Mesothelial cell of epicardium (in vitro differentiated cells): ENCODE measurements at places on chromosomes 16 and 17.

DNA sequence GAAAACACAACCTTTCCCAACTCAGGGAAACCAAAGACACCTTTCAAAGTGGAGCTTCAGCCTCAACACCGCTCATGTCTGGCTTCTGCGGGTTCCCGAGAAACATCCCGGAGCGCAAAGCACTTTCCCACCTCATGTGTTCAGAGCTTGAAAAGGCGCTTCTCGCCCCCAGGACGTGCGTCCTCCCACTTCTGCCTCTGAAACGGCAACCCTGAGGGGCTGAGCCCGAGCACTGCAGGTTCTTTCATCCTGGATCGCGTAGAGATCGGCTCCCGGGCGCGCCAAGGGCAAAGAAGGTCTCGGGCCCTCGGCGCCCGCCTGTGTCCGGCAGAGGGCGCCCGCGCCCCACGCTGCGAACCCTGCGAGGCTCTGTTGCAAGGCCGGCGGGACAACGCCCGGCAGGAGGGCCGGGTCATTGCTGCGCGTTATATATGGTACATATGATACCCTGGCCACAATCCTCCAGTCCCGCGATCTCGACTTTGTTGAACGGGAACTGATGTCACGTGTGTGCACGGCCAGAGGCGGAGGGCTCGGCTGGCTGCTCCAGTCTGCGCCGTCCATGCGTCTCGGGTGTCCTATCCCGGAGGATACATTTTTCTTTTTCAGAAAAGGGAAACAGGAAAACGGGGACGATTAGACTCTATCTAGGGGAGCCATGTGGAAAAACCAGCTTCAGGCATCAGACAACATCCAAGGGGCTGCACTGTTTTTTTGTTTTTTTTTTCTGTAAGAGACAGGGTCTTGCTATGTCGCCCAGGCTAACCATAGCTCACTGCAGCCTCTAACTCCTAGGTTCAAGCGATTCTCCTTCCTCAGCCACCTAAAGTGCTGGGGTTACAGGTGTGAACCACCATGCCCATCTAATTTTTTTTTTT is 19.1 kb downstream of the COQ7 start:
- peaks cover 9% of the 10 kb centered on the region for H3K36me3 ChIP-seq
- peak overlapping the region; percentile 85 for H3K27ac ChIP-seq
- peak; percentile 69 for DNase-seq
- H3K4me1 ChIP-seq = peaks cover 15% of the 10 kb centered on the region
- H3K27me3 ChIP-seq = peaks cover 3% of the 10 kb centered on the region

DNA sequence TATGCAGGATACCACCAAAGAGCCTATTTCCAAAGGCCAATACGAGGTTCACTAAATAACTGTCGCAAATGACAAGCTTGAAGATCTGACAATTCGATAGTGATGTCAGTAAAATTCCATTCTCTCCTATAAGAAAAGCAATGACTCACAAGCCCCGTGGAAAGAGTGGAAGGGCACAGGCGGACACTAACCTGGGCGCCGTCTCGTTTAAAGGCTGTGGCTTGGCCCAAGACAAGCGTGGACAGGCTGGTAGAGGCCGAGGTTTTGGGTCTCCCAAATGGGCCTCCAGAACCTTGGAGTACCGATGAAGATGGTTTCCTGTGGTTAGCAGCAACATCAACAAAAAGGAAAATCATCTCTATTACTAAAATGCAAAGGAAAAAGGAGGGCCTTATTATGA is 16.5 kb upstream of the SLC38A8 start:
- H3K4me1 ChIP-seq = no peaks in the 10 kb centered on the region
- no peak overlapping the region for H3K27ac ChIP-seq
- H3K36me3 ChIP-seq = peaks cover 47% of the 10 kb centered on the region
- no peaks in the 10 kb centered on the region for H3K27me3 ChIP-seq
- no peak overlapping the region for H3K4me3 ChIP-seq

DNA sequence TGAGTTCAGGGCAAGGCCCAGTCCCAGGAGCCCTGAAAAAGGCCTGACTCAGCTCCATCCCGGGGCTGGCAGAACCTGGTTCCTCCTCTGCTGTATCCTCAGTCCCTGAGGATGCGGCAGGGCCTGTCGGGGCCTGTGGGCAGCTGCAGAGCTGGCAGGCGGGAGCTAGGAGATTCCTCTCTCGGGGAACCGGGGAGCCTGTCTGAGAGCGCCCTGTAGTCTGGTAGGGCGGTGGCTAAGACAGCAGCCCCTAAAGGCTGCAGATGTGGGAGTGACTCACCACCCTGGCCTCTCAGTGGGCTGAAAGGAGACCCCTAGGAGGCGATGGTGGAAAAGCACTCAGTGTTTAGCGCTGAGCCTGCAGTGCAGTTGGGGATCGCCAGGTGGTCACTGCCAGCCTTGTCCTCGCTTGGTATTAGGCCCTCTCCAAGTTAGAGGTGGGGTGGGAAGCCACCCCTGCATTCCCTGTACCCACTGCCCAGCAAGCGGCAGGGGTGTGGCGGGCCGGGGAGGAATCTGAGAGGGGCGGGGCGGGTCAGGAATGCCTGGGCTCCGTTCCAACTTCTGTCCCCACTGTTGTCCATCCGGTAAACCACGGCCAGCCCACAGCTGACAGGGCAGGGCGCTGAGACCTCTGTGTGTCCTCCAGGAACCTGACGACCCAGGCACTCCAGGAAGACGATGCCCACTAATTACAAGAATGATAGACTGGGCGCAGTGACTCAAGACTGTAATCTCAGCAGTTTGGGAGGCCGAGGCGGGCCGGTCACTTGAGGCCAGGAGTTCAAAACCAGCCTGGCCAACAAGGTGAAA is 29.5 kb upstream of the CDH1 start:
- no peaks in the 10 kb centered on the region for H3K36me3 ChIP-seq
- no peak overlapping the region for H3K4me3 ChIP-seq
- peak overlapping the region; percentile 59 for H3K27ac ChIP-seq
- H3K27me3 ChIP-seq = no peaks in the 10 kb centered on the region

- H3K27ac ChIP-seq = no peak overlapping the region
- H3K4me1 ChIP-seq = peaks cover 11% of the 10 kb centered on the region
- H3K4me3 ChIP-seq = no peak overlapping the region
- peaks cover 13% of the 10 kb centered on the region for H3K27me3 ChIP-seq
- H3K36me3 ChIP-seq = no peaks in the 10 kb centered on the region
Observed at GRCh38 chr16:87584271-87584670, 18.0 kb upstream of the JPH3 start.

GRCh38 chr16:3573146-3573815 is 3.9 kb downstream of the NLRC3 start:
- peaks cover 5% of the 10 kb centered on the region for H3K36me3 ChIP-seq
- H3K27ac ChIP-seq = no peak overlapping the region
- H3K27me3 ChIP-seq = no peaks in the 10 kb centered on the region
- H3K4me1 ChIP-seq = no peaks in the 10 kb centered on the region
- no peak for DNase-seq

- no peak overlapping the region for H3K27ac ChIP-seq
- no peak for DNase-seq
- H3K4me3 ChIP-seq = no peak overlapping the region
Observed at GRCh38 chr16:82265809-82266208, 95.8 kb upstream of the MPHOSPH6 start.

- DNase-seq = no peak
- H3K27ac ChIP-seq = no peak overlapping the region
- H3K4me3 ChIP-seq = no peak overlapping the region
- no peaks in the 10 kb centered on the region for H3K36me3 ChIP-seq
- H3K27me3 ChIP-seq = no peaks in the 10 kb centered on the region
- peaks cover 47% of the 10 kb centered on the region for H3K4me1 ChIP-seq
Observed at GRCh38 chr17:72463287-72464102, 342.7 kb downstream of the SOX9 start.

DNA sequence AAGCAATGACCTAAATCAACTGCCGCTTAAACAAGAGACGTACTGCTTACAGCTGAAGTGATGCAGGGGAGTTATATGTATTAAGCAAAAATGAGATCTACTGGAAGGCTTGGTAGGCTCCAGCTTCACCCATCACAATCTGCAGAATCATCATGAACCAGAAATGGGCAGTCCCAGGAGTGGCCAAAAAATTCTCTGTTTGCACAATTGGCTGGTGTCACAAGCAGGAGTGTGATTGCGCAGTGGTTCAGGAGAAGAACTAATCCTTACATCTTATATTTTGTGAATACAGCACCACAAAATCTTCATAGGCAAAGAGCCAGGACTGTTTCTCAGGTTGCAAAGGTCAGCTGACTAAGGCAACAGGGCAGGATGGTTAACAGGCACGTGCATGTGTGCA is 75.9 kb downstream of the CES1 start:
- peaks cover 12% of the 10 kb centered on the region for H3K4me1 ChIP-seq
- DNase-seq = no peak
- H3K4me3 ChIP-seq = no peak overlapping the region

- DNase-seq = no peak
- no peak overlapping the region for H3K4me3 ChIP-seq
- peak overlapping the region; percentile 43 for H3K27ac ChIP-seq
- no peaks in the 10 kb centered on the region for H3K36me3 ChIP-seq
Observed at GRCh38 chr16:84834403-84834772, 14.6 kb downstream of the CRISPLD2 start.

DNA sequence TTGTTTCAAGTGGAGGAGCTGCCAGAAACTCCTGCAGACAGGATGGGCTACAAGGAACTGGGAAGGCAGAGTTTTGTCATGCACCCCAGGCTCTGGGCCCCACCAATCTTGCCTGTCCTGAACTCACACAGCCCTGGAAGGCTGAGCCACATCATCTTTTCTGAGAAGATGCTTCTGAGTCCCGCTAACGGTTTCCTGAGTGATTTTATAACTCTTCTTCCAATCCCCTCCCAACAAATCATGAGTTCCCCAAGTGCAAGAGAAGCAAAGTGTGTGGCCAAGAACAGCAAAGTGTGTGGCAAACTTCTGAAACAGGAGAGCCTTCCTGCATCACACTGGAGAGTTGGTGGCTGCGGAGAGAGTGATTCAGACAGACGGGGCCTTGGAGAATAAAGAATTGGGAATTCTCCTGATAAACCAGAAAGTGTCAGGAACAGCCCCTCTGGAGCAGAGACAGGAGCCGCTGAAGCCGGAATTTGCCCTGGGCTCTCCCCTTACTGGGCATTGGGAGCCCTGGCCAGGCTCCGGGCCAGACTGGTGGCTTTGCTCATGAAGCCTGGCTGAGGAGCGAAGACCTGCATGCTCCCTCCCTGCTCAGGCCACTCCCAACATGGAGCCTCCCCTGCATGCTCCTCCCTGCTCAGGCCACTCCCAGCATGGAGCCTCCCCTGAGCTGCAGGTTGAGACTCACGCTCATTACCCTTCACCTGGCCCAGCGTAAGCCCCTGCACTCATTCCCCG is 47.2 kb downstream of the PITPNM3 start:
- no peak for DNase-seq
- H3K27me3 ChIP-seq = peaks cover 17% of the 10 kb centered on the region
- no peak overlapping the region for H3K4me3 ChIP-seq
- H3K27ac ChIP-seq = no peak overlapping the region
- no peaks in the 10 kb centered on the region for H3K36me3 ChIP-seq

- H3K4me1 ChIP-seq = peaks cover 20% of the 10 kb centered on the region
- peak overlapping the region; percentile 97 for H3K27ac ChIP-seq
- no peaks in the 10 kb centered on the region for H3K36me3 ChIP-seq
- H3K4me3 ChIP-seq = peak overlapping the region; percentile 86
Observed at GRCh38 chr16:67562918-67563707, 787 bp downstream of the CTCF start.

DNA sequence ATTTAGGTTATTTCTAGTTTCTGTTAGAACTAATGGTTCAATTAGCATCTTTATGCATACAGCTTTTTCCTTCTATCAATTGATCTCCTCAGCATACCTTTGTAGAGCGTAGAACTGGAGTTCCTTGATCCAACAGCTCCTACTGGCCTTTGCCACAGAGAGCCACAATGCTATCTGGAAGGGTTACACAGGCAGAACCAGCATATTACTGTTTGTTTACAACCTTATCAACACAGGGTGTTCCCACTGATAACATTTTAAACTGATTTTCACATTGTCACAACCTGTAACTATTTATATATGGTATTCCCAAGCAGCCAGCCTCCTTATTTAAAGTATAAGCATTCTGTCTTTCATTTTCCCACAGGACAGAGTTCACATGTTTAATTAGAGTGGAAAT is 382.2 kb downstream of the MAF start:
- no peak overlapping the region for H3K4me3 ChIP-seq
- peaks cover 3% of the 10 kb centered on the region for H3K36me3 ChIP-seq
- no peak for DNase-seq
- H3K27me3 ChIP-seq = peaks cover 13% of the 10 kb centered on the region
- H3K4me1 ChIP-seq = no peaks in the 10 kb centered on the region

DNA sequence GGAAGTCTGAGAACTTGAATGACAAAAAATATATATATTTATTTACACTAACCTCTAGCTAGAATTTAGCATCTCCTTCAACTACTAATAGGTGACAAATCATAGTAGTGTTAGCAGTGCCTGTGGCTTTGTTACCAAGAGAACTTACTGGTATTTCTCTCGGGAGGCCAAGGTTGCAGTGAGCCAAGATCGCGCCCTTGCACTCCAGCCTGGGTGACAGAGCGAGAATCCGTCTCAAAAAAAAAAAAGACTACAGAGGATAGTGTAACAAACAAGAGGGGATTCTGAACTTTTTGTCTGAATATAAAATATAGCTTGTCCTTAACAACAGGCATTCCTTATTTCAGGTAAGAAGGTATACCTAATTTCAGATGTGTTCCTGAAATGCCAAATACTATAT is 1.3 kb upstream of the SUZ12 start:
- peak overlapping the region; percentile 74 for H3K4me3 ChIP-seq
- DNase-seq = no peak
- H3K36me3 ChIP-seq = peaks cover 2% of the 10 kb centered on the region
- H3K4me1 ChIP-seq = peaks cover 12% of the 10 kb centered on the region
